ENCODE measurements at places on chromosomes 7 and 10.

DNA sequence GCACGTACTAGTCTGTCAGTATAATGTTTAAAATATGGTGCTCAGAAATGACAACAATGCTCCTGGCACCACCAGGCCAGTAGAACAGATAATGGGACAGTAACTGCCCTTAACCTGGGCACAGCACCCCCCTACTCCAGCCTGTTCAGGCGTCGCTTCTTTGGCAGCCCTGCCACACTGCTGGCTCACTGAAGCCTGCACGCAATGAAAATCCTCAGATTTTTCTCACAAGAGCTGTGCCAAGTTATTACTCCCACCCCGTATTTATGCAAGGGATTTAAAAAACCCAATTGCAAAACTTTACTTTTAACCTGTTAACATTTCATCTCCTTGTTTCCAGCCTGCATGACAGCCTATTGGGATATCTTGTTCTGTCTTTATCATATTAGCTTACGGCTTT is 56.6 kb upstream of the LAMB1 start:
- no peak for DNase-seq

DNA sequence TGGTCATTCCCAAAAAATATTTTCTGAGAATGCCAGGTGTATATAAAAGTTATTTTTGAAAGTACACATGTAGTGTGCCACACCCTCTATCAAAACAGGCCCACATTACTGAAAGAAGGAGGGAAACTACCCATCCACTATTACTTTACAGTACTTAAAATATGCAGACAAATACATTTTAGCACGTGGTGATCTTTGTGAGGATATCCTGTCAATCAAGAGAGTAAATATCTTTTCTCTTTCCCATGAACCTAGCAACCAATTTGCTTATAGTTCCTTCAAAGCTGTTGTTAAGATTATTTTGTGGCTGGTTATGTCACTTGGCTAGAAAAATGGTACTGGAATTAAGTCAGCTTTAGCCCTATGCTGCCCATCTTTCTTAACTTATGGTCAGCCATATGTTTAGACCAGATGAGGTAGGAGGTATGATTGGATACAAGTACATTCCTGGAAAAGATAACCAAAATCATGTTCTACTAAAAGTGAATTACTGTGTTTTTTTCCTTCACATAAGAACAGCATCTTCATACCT is 70.1 kb downstream of the AUTS2 start:
- no peak for DNase-seq

- no peak for DNase-seq
These were observed 270.5 kb downstream of the POU6F2 start for GRCh38 chr7:39248041-39248691.

DNA sequence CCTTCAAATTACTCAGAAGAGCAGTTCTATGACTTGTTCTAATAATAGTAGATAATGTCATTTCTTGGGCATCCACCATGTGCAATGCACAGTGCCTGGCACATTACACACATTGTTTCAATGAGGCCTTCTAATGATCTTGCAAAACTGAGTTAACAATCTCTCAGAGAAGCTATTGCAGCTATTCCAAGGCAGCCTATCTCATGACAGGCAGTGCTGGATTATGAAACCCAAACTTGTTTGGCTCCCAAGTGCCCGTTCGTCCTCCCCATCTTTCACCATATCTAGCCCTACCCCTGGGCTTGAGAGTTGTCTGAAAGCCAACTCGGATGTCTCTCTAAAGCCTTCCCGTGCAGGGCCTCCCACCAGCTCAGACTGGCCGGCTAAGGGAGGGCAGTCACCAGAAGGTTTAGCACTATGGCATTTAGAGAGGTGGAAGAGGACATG is 405.1 kb downstream of the PLXNA4 start:
- DNase-seq, result no peak

DNA sequence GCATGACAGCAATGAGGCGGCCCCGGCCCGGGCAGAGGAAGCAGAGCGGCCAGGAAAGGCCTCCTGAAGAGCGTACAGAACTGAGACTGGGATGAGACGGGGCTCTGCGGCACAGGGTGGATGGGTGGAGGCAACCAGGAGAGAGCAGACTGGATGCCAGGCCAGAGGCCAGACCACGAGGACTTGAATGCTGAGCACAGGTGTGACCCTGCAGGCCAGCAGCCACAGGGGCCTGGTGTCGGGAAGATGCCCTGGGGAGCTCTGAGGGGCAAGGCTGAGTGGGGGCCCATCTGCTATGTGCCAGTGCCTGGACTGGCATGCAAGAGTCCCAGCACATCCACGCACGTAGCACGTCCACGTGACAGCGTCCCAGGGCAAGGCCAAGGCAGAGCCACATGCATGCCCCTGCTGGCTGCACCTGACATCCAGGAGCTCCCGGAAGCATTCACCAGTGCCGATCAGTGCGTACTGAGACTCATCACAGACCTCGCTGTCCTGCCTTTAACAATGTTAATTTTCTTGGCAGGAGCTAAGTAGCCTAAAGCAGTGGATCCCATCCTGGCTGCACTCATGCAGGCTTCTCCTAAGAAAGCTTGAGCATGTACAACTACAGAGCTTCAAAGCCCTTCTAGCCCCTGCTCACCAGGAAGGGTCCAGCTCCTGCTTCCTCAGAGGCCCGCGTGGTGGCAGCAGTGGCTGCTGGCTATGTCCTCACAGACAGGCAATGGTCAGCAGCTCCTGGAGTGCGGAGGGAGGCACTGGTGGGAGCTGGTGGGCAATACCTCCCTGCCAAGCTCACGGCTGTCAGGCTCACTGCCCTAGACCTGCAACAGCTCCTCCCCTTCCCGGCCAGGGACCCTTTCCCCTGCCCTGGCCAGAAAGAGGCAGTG is 18.0 kb downstream of the GRID1 start:
- DNase-seq, result peak; percentile 44

- no peak for DNase-seq
These were observed 6.3 kb downstream of the PITX3 start for GRCh38 chr10:102234888-102235597.

GRCh38 chr10:16699435-16700057 is 117.7 kb downstream of the RSU1 start:
- no peak for DNase-seq

DNA sequence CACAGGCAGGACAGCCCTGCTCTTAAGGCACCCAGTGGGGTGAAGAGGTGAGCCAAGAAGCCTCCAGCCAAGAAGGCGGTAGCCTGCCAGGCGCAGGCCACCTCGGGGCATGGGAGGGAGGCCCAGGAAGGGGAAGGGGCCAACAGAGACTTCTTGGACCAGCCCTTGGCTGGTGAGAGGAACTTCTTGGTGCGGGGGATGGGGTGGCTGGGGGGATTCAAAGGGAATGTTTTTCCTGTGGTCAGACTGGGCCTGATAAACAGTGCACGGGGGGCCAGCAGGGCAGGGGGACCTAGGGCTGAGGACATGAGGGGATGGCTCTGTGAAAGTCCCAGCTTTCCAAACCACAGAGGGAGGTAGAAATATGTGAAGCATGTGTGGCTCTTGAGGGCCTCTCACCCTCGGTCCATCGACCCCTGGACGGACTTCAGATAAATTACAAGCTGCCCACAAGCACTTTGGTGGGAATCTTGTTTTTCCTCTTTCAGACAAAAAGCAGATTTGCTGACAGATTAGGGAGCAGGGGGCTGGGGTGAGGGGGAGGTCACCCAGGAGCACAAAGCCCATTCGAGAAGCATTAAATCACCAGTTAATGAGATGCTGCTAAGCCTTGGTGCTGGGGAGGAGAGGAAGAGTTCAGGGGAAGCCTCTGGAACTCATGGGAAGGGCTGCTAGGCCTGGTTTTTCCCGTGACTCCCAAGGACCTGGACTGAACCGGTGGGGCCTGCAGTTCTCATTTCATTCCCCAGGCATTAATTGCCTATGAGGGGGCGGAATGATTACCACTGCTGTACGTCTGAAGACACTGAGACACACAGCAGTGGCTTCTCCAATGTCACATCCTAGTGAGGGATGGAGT is 11.3 kb downstream of the CRYGN start:
- peak; percentile 71 for DNase-seq

DNA sequence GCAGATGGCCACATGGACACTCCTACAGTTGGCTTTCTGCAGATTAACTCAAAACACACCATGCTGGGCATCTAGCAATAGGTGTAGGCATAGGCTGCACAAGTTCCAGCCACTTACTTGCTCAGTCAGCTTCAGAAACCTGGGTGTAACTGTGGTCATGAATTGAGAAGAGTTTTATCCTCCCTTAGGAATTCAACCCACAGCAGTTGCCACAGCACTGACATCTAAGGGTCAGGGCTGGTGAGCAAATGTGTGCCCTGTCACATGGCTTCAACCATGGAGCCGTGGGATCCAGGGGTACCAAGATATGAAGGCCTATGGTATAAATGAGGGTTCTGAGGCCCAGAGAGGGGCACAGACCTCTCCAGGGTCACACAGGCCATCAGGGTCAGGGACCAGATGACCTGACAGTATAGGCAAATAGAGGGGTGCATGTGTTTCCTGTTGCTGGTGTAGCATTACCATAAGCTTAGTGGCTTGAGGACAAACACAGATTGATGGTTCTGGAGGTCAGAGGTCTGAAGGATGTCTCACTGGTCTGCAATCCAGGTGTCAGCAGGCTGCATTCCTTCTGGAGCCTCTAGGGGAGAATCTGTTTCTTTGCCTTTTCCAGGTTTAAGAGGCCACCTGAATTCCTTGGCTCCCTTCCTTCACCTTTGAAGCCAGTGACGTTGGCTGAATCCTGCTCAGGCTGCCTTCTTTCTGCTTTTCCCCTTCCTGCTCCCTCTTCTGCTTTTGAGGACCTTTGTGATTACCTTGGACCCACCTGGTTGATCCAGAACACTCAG is 24.1 kb downstream of the MINDY4 start:
- DNase-seq, result peak; percentile 79

GRCh38 chr7:90720984-90721760 is 125.1 kb downstream of the CDK14 start:
- DNase-seq, result peak; percentile 89

- DNase-seq, result no peak
These were observed 37.4 kb downstream of the GOT1 start for GRCh38 chr10:99393036-99393435.

GRCh38 chr10:20958764-20959163 is 61.7 kb upstream of the NEBL start:
- DNase-seq, result no peak

GRCh38 chr10:94846204-94846603 is 83.7 kb downstream of the CYP2C19 start:
- DNase-seq, result no peak

DNA sequence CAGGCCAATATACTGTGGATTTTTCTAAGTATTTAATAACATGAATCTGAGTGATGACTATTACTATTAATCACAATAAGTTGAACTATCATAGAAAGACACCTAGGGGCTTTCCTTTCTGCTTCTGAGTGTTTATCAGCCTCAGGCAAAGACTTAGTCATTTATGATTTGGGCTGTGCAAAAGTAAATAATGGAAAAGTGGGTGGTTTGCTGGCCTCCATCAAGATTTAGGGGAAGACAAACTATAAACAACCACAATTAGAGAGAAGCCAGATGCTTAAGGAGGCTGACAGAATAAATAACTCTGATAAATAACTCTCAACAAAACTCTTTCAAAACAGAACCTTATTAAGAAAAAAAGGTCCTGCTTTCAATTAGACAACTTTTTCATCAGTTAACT is 64.7 kb downstream of the MACC1 start:
- DNase-seq, result no peak

GRCh38 chr10:91061187-91061586 is 140.3 kb upstream of the ANKRD1 start:
- DNase-seq, result no peak

- DNase-seq, result no peak
These were observed 168.6 kb downstream of the CTNNA3 start for GRCh38 chr10:67527351-67527750.

DNA sequence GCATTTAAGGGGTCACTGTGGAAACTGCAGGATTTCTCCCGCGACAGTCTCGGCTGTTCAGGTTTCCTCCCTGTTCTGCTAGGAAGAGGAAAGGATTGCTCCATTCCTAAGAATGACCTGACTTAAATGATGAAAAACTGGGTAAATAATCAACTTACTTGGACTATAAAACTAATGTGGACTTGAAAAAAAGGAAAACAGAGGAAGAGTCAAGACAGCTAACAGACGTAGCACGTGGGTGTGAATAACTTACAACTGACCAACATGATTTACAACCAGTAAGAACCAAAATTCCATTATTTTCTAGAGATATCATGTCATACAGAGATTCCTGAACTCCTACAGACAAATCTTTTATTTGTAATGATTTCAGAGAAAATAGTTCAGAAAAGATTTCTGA is 93.8 kb downstream of the ADAM12 start:
- no peak for DNase-seq

DNA sequence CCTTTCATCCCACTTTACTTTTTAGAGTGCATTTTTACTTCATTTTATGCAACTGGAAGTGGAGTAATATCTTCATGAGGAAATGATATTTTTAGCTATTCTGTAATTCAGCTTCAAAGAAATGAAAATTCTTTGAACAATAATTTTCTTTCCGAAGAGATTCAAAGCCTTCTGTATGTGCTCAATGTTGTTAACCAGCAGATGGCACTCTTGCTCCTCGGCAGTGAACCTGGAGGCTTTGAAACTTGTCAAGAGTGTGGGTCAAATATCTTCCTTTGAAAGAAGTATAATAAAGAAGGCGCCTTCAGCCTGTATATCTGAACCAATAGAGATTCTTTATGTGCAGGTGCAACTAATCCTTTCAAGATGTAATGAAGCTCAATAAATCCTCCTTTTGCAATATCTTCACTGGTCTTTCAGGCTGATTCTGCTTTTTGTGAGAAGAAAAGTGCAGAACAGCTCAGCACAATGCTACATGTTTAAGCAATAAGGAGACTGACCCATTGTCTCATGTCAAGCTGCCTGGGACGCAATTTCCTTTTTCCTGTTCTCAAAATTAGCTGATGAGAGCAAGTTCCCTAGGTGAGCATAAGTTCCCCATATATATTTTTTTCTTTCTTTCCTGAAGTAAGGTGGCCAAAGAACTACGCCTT is 258.4 kb downstream of the SEMA3A start:
- peak; percentile 76 for DNase-seq

- no peak for DNase-seq
These were observed 302.1 kb downstream of the CACNA2D1 start for GRCh38 chr7:82141427-82141826.

- DNase-seq, result no peak
These were observed 81.2 kb downstream of the PARP12 start for GRCh38 chr7:139981511-139981895.

DNA sequence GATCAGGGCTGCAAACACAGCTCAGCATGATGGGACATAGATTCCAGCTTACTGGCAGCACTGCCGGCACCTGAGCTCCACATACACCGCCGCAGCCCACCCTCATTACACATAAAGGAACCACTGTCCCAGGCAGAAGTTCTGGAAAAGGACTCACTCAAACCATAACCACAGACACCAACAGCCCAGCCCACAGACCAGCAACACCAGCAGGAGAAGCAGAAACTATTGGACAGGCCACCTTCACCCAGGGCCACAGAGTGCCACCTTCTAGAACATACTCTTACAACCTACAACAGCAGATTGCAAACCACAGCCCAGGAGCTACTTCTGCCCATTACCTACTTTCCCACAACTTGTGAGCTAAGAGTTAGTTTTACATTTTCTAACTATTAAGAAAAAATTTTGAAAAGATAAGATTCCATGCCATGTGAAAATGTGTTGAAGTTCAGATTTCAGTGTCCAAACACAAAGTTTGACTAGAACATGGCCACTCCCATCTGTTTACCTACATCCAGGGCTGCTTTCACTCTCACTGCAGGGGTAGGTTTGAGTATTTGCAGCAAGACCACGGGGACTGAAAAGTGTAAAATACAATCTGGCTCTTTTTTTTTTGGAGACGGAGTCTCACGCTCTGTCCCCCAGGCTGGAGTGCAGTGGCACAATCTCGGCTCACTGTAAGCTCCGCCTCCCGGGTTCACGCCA is 153.0 kb downstream of the TNS3 start:
- DNase-seq, result no peak

- DNase-seq, result no peak
These were observed 229.6 kb downstream of the TMEM26 start for GRCh38 chr10:61223576-61223975.
